ENCODE measurements at places on chromosomes 5 and 9.

DNA sequence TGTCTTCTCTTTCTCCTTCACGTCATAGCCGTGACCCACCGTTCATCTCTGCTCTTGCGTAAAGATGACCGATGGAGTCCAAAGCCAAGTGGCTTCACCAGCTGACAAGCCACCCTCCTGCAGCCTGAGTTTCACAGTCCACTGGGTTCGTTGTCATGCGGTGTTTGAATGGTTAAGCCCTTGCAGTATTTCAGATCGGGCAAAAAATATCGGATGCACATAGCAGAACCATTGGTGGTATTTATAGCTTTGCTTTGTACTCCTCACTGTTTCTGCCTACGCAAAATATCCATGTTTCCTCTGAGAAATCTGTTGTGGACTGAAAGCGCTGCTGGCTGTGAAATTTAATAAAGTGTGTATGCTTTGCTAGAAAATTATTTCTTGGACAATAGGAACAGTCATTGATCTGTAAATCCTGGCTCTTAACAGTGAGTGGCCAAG, 34.5 kb upstream of the NCS1 start:
- DNase-seq: no peak

DNA sequence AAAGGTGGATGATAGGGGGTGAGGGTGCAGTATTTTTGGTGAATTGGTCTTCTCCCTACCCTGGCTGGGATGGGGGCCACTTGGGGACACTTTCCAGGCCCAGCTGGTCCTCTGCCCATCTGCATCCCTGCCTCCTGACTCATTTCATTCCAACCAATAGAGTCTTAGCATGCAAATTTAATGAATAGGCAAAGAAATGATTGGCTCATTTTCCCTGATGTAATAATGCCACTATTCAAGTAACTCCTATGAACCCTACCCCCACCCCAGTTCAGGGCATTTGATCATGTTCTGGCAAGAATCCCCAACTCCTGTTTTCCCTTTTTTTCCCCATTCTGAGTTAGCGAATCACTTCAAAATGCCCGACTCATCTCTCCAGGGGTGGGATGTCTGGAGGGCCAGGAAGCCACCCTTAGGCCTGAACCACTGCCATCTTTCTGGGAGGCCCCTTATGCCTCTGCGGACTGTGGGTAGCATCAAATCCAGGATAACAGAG, 56.7 kb downstream of the PCDH1 start:
- DNase-seq: no peak

DNA sequence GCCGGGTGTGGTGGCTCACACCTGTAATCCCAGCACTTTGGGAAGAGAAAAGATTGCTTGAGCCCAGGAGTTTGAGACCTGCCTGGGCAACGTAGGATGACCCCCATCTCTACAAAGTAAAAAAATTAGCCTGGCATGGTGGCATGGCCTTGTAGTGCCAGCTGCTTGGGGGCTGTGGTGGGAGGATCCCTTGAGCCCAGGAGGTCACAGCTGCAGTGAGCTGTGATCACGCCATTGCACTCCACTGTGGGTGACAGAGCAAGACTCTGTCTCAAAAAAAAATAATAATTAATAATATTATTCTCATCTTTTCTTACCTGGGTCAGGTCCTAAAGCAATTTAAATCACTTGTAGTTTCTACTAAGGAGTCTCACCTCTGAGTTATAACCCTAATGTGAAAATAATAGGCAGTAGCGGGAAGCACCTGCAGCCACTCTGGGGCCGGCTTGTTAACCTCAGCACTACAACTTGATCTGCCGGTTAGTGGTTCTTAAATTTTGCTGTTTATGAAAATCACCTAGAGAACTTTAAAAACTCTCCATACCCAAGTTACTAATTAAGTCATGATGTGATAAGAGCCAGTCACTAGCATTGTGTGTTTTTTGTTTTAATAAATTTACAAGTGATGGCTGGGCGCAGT, 29.4 kb upstream of the PCAT7 start:
- no peak for DNase-seq

DNA sequence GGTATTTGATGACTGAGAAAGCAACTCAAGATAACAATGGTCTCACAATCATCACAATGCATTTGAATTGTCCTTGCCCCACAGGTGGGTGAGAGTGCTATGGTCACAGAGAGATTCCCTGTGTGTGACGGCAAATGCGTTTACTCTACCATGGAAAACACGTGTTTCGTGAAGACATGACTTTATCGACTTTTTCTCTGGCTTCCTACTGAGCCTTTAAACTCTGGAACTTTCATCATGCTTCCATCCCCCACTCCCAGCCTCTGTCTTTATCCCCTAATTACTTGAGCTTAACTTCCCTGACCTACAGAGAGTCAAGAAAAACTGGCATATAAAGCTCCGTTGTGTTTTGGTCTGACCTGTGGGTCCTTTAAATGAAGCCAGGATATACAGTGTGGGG, 414.1 kb upstream of the CLINT1 start:
- DNase-seq: no peak

DNA sequence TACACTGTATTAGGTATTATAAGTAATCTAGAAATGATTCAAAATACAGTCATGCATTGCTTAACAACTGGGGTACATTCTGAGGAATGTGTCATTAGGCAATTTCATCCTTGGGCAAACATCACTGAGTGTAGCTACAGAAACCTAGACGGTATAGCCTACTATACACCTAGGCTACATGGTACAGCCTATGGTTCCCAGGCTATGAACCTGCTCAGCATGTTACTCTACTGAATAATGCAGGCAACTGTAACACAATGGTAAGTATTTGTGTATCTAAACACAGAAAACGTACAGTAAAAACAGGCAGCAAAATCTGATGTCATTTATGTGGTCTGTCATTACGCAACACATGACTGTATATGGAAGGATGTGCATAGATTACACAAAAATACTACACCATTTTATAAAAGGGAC, 96.8 kb downstream of the RAPGEF6 start:
- no peak for DNase-seq

GRCh38 chr9:87479801-87480201, 17.9 kb upstream of the DAPK1 start:
- DNase-seq: peak; percentile 75

GRCh38 chr5:174827558-174827957, 103.2 kb downstream of the MSX2 start:
- DNase-seq: no peak

DNA sequence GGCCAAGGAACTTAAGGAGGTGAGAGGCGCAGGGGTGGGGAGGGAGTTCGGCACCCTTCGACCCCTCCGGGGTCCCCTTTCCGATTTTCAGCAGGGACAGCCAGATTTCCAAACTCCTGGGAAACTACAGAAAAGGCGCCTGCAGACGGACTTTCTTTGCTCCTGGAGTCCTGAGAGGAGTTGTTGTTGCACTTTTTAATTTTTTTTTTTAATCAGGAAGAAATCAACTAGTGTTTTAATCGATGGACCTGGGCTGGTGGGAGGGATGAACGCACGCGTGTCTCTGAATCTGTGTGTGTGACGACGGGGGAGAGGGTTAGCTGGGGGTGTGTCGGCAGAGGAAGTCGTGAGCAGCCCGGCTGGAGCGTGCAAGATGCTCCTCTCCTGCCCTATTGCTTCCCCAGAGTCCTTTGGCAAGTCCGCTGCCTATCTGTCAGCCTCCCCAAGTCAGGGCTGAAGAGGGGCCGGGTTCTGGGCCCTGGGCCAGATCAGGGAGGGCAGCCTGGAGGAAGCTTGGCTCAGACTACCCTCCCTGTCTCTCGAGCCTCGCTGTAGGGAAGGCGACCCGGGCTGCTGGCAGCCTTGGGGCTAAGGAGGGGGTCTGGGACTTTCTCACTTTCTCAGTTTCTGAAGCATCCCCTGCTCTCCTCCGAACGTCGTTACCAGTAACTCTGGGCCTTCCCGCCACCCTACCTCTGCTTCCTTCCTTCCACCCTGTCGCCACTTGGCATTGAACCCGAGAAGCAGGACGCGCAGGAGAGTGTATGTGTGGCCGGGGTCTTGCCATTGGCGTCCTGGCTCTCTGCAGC, 731 bp downstream of the PRR16 start:
- DNase-seq: peak; percentile 24

DNA sequence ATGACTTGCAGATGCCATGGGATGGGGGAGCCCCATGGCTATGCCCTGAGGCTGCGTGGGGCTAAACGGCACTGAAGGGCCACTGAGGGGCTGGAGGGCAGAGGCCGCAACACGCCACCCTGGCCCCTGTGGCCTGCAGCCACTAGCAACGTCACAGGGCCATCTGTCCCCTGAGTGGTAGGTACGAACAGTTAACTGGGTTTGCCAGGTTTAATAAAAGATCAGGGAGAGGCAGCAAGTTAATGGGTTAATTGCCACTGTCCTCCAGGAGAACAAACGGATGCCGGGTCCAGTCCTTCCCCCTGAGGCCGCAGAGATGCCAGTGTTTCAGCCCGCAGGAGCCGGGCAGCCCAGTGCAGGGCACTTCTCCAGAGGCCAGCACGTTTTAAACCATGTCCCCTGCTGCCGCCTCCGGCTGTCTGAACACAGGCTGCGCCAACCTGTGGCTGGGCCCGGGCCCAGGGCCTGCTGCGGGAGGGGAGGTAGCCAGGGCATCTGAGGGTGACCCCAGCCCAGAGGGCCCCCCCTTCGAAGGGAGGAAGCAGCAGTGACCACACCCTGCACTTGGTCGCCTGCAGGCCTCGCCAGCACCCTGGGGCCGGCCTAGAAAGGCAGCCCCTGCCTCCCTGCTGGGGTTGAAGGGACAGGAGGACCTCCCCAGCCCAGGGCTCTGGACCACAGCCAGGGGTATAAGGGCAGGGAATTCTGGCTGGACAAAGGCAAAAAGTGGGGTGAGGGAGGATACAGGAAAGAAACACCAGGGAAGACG, 227.3 kb downstream of the FANCC start:
- DNase-seq: no peak

DNA sequence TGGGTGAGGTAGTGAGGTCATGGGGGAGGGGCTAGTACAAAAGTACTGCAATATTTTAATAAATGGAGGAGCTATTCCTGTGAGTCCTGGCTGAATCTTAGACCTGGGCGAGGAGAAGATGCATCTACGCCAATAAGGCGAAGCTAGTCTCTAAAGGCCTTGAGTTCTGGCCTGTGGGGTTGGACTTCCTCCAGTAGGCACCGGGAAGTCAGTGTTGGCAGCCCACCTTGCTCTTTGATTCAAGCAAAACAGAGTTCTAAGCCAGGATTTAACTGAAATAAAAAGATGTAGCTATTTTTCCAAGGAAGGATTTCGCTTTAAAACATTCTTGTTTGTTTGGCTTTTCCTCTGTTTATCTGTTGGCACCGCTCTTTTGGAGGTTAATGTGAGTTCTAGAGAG, 244.6 kb downstream of the KIF4B start:
- no peak for DNase-seq

DNA sequence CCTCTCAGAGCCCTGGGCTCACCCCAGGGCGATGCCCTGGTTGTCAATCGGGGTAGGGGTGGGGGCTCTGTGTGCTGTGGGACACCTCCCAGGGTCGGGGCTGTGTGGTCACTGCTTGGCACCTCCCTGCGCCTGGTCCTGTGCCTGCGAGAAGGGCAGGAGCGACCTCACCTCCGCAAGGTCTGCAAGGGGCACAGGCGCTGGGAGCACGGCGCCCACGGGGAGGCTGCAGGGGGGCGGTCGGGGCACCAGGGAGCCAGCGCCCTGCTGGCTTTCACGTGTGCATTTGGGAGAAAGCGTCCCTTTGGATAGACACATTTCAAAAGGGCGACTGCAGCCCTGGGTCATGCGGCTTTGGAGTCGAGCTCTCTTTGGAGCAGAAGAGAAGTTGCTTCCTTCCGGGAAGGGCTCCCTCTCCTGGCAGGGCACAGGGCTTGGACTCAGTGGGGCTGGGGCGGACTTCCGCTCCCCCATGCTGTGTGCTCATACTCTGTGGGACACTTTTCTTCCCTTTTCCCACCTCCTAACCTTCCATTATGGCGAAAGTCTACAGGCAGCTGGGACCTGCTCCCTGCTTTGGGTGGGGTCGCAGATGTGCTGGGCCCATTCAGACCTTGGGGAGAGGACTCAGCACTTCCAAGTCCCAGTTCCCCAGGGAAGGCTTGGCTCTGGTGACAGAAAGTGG, 52.9 kb upstream of the SLC28A3 start:
- DNase-seq: no peak

DNA sequence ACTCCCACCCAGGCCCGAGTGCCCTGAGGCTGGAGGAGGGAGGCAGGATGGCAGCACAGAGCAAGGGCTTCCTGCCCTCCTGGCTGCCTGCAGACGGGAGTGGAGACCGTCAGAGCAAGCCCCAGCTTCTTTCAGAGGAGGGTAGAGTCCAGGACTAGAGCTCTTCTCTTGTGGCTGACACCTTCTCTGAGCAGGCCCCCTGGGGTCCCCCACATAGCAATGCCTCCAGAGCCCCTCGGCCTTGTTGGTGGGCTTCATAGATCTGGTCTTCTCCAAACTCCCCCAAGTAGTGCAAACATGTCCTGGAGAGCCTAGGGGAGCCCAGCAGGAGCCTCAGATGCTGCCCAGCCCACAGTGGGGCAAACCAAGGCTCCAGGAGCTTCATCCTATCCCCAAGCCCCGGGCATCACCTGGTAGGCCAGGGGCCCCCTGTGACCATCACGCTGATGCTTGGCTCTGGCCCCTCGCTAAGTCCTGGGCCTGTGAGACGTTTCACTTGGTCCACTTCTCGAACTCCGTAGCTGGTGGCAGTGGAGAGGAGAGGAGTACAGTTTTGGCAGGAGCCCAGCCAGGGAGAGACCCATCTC, 2.0 kb downstream of the MZB1 start:
- DNase-seq: no peak

- DNase-seq: no peak
Observed at GRCh38 chr5:132472431-132472830, 18.1 kb downstream of the IRF1 start.

DNA sequence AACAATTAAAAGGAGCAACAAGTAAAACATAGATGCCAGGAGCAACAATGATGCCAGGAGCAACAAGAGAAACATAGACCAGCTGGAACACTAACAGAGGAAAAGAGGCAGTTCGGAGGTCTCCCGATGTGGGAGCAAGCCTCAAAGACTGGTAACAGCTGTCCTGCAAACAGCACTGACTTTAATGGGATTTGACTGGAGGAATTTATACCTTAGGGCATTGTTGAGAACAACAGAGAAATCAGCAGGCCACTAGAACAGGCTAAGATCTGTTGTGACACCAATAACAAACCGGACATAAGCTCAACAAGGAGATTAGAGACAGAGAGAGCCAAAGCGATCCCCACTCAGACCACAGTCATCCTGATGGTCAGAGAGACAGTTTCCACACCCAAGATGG, 11.8 kb upstream of the SYK start:
- no peak for DNase-seq

- DNase-seq: no peak
Observed at GRCh38 chr9:83701286-83701685, 6.5 kb downstream of the UBQLN1 start.

DNA sequence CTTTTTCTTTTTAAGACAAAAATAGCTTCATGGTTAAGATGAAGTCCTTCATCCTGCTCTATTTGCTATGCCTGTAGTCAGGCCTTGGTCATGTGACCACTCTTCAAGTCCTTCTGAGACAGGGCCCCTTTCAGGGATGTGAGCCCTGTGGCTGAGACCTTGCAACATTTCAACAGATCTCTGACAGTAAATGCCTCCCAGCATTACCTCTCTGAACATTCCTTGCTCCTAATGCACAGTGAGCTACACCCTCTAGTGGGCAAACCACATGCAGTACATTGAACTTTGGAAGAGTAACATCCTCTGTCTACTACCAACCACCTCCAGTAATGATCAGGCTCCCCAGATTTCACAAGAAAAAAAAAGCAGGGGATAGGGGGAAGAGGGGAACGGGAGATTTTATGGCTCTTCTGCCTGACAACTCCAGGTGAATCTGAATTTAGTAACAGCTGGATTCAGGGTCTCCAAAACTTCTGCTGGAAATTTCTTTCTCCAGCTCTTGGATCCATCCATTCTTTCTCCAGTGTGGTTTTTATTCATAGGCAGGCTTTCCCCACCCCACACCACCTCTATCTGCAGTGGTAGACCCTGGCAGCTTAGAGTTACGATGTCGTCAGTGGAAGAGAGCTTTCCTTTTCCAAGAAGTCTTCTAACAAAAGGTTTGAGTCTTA, 8.9 kb upstream of the FBXO38 start:
- DNase-seq: peak; percentile 13
